ENCODE measurements at places on chromosomes 2 and 18. TPM values are rescaled to one million over a fixed set of nuclear protein-coding genes. Genes with fewer than 3 reads are reported as not detected.

DNA sequence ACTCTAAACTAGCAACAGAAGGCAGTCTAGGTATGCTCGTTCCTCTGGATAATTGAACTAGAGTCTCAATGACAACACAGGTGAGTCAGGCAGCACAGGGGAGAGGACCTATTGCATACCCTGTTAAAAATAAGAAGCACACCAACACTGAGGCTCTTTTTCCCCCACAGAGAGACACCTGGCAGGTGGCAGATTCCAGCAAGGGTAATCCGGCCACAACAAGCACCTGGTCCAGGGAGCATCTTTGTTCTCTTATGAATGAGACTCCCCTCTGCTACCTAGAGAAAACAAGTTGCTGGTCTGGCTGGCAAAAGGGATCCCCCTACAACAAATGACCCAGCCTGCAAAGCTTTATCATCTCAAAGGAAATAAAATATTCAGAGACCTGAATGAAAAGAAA is 508.9 kb upstream of the POU3F3 start:
- DNase-seq, result no peak

GRCh38 chr18:56009411-56009810 is 421.4 kb upstream of the TCF4 start:
- DNase-seq, result no peak

DNA sequence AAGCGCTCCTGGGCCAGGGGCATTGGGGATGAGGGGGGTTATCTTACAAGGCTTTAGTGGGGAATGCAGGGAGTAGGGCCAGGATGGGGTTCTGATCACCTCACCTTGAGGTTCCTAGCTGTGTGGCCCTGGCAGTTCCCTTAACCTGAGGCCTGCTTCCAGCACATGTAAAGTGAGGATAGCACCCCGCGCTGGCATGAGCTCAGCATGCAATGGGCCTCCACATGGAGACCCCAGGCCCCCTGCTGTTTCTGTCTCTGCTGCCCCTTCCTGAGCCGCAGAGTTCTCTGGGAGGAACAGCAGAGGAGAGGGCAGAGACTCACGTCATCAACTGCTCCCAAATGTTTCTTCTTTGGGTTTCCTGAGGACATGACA is 8.6 kb upstream of the TEX51 start:
- no peak for DNase-seq

GRCh38 chr2:211085056-211085680 is 528.8 kb downstream of the CPS1 start:
- DNase-seq, result no peak

- no peak for DNase-seq
Observed at GRCh38 chr2:18762667-18763066, 173.3 kb upstream of the NT5C1B start.

GRCh38 chr2:173326806-173327205 is 27.9 kb upstream of the CDCA7 start:
- no peak for DNase-seq

DNA sequence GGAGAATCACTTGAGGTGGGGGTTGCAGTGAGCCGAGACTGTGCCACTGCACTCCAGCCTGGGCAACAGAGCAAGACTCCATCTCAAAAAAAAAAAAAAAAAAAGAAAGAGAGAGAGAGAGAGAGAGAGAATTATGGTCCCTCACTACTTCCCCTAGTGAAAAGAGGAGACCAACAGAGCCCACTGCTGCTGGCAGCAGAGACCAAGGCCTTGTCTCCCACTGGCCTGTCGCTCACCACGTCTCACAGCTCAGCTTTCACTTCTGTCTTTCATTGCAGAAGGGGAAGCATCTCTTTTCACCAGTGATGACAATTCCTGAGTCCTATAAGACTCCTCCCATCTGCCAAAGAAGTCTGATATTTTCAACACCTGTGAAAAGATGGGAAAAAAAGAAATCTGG is 81.3 kb downstream of the CLHC1 start:
- no peak for DNase-seq

DNA sequence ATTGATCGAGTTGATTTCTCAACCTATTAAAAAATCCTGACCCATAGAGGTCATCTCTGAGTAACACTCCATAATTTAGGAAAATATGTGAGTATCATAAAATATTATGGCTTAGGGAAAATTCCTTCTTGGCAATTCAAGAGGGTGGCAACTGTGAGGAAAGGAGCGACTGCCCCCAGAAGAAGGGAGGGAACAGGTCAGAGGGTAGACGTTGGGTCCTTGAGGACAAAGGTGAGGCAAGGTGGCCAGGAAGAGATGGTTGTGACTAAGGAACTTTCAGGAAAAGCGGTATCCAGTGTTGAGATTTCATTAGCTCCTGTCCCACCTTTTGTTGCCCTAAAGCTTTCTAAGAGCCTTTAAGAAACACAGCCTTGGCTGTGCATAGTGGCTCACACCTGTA is 10.5 kb upstream of the AGAP1 start:
- no peak for DNase-seq

GRCh38 chr18:48777744-48778116 is 173.0 kb downstream of the SMAD7 start:
- no peak for DNase-seq

DNA sequence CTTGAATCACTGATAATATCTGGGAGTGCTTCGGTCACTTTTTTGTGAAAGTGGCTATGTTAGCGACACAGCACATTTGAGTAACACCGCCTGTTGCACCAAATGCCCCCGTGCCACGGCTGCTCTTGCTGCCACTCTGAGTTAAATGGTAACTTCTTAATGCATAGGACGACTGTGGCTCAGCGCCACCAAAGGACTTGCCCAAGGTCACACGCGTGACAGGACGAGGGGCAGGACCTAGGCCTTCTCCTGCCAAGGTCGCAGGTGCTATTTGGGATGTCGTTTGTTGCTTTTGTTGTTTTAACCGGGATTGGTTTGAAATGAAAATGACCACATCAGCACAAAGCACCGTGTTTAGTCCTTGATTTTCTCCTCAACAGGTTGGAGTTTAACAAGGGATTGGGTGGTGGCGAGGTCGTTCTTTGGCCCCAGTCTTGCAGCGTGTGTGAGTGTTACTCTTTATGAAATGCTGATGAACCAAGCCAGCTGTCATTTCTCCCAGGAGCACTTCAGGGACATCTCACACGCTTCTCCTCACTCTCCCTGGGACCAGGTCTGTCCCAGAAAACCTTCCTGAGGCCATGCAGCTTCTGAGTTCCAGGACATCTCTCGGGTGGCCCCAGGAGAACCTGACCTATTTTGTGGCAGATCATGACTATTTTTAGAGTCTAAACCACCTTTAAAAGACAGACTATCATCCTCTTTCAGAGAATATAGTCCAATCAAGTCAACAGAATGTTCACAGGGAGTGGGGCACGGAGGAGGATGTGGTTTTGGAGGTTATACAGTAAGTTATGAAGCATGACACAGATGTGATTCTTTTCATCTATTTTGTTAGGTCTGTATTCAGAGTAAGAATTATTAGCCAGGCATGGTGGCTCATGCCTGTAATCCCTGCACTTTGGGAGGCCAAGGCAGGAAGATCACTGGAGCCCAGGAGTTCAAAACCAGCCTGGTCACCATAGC is 49.9 kb downstream of the MTCL1 start:
- DNase-seq, result no peak

- DNase-seq, result no peak
Observed at GRCh38 chr2:172153757-172154156, 51.1 kb upstream of the DLX2 start.

GRCh38 chr2:150832686-150833085 is 345.2 kb upstream of the RND3 start:
- no peak for DNase-seq

DNA sequence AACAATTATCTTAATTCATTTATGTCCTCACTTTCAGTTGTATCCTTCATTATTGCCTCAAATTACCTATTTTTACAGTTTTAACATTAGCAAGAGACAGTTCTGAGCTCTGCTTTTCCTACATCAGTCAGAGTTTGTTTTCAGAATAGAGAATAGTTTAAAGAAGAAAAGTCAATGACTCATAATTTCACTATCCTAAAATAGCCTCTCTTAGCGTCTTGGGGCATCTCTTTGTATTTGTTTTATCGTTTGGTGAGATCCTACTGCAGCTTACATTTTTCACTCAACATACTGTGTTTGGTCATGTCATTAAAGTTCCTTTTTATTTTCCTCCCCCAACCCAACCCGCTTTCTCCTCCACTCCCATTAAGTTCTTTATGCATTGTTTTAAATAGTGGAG is 3.8 kb downstream of the SEC11C start:
- no peak for DNase-seq

DNA sequence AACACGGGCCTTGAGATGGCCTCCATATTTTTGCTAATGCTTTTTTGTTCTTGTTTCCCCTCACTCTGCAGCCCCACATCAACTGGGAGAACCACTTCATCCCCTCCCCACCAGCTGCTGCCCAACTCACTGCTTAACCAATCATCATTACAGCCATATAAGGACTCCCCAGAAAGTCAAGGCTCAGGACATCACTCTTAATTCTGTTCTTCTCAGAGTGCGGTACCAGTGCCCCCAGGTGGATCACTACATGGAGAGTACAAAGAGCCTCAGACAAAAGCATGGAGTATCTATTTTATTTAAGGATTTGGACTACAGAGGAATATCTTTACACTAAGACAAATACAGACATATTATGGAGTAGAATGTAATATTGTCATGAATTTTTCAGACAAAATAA is 340.6 kb downstream of the PAX3 start:
- DNase-seq, result no peak

- DNase-seq, result no peak
Observed at GRCh38 chr2:209565896-209566582, 142.2 kb downstream of the MAP2 start.

- no peak for DNase-seq
Observed at GRCh38 chr2:109258905-109259540, 130.0 kb downstream of the SH3RF3 start.

GRCh38 chr2:237407700-237408099 is 6.3 kb downstream of the COL6A3 start:
- DNase-seq, result no peak

DNA sequence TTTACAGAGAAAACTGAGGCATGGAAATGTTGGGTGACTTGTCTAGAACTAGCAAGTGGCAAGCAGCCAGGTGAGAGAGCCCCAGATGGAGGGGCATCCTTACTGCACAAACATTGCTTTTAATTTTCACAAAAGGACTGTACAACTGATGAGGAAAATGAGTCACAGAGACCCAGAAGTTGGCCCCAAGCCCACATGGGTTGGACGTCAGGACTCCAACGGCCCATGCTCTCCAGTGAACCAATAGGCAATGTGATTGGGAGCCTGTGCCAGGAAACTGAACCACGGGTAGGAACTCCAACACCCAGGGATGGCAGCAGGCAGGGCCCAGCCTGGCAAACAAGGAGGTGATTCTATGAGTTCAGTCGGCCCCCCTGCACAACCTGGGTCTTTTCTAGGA is 50.8 kb downstream of the PID1 start:
- DNase-seq, result no peak

- DNase-seq, result peak; percentile 93
Observed at GRCh38 chr18:50819728-50820378, at the start of gene MRO. TSS of gene MRO (minus strand) at chr18:50820016. CDS start at chr18:50809400, 10,616 bp downstream.

DNA sequence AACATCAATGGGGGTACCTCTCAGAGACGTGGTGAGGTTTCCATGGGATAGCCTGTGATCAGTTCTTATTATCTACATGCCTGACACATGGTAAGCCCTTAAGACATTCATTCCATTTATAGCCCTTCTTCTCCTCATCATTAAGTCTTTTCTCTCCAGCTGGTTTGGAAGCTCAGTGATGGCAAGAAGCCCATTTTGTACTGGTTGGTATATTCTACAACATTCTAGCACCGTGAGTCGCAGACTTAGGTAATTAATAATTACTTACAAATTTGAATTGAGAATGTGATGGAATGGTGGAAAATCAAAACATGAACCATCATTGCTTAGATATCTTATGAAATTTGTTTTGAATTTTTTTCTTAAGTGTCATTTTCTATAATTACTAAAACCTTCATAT is 472.6 kb downstream of the DLGAP1 start:
- no peak for DNase-seq

GRCh38 chr18:3554811-3555427 is 104.9 kb downstream of the TGIF1 start:
- no peak for DNase-seq

DNA sequence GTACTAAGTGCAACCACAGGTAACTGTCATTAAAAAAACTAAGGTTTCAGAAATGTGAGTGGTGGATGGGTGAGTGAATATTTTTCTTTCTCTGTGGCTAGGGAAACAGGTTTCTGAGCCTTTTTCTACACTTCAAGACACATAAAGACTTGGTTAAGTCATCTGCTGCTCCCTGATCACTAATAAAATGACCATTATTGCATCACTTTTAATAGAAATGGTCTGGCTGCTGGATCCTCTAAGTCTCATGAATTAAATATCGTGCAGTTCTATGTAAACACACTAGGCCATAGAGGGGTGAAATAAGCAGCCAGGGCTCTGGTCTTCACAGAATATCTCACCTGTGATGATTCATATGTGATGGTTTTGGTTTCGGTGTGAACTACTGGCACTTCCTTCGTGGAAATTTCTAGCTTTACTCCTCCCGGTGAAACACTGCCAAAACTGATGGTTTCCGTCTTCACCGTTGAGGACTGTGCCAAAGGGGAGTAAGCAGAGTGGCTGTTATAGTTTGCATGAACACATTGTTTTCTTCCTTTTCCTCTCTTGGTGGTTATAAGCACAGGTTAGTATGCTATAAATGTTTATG is 100.4 kb upstream of the ZBTB14 start:
- no peak for DNase-seq

GRCh38 chr2:156129227-156129626 is 203.3 kb downstream of the NR4A2 start:
- DNase-seq, result no peak

DNA sequence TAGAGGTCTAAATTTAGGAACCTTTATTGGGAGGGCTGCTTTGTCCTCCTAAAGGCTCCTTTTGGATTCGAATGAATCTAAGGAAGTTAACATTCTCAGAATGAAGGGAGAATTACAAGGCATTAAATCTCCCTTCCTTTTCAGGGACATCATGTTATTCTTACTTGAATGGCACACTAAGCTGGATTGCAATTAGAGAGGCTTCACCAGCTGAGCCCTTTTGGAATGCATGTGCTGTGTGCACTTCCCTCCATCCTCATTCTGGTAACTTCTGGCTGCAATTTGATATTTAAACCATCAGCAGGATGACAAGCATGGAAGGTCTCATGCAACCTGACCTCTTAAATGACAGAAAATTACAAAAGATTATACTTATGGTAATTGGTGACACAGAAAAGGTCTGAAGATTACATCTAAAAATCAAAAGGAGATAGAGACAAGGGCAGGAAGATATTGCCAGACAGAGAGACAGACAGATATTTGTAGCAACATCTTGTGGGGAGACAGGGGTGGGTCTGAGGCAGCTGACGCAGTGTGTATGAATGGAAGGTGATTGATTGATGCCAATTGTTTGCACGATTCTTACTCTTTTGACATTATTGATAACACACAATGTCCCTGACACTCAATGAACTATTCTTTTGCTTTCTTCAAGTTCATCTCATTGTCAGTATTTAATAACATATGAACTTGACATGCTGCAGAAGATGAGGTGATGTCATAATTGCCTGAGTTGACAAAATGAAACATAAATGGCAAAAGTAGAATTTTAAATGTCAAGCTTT is 570.8 kb upstream of the GYPC start:
- DNase-seq, result no peak

GRCh38 chr2:157777427-157777826 is 98.7 kb downstream of the ACVR1 start:
- no peak for DNase-seq

Gene PPP1R7
- 61.2 TPM for total RNA-seq

Gene RPRM
- total RNA-seq, result 28.6 TPM

Gene KCNIP3
- 12.0 TPM for total RNA-seq

Gene COL4A4
- total RNA-seq, result 1.1 TPM

Gene AFG3L2
- total RNA-seq, result 40.3 TPM

Gene SERPINB3
- total RNA-seq, result not detected

Gene GLI2
- total RNA-seq, result 2.9 TPM

Gene GNAL
- 15.7 TPM for total RNA-seq

Gene RGPD3
- 2.2 TPM for total RNA-seq

Gene METAP1D
- total RNA-seq, result 14.4 TPM

Gene GAD1
- not detected for total RNA-seq
